CD4-positive, alpha-beta T cell treated with Interleukin-17A for 4 hours (primary cell): ENCODE measurements at places on chromosomes 7 and 10.
A peak's percentile ranks its signal among the peaks of the same experiment; 100 is the strongest.

DNA sequence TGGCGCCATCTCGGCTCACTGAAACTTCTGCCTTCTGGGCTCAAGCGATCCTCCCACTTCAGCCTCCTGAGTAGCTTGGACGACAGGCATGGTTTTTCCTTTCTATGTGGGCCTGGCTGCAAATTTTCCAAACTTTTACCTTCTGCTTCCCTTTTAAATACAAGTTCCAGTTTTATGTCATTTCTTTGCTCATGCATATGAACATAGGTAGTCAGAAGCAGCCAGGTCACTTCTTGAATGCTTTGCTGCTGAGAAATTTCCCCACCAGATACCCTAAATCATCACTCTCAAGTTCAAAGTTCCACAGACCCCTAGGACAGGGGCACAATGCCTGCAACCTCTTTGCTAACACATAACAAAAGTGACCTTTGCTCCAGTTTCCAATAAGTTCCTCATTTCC is 21.6 kb upstream of the RPEL1 start:
- no peak for DNase-seq

- DNase-seq: no peak
Observed at GRCh38 chr10:126977216-126977615, 72.0 kb downstream of the DOCK1 start.

DNA sequence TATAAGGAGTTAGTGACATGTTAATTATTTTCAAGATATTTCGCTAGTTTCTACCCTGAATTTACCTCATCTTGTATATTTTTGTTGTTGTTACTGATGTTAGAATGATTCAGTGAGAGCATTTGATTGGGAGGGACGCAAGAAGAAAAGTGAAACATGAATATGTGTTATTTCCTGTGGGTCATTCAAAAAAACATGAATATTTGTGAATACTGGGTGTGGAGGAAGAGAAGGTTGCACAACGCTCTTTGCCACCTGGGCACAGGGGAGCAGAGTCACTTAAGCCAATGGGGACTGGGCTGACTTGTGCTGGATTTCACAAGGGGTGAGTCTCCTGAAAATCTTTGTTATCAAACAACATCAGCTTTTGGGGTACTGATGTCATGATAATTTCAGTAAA is 39.5 kb downstream of the AGK start:
- no peak for DNase-seq

DNA sequence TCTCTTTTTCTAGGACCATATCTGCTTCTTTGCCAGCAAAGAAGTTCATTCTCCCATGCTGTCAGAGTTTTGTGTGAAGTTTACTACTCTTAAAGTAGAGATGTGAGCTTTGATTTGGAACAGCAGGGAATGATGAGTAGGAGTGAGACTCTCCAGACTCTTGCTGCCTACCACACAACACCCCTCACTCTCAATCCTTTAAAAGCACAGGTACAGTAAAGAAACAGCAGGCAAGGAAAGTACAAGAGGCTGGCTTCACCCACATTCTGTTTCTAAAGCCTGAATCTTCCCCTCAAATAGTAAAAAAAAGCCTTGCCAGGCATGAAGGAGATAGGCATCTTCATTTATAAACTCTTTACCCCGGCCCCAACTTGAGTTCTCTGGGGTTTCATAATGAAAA is 97.3 kb downstream of the ARMH3 start:
- DNase-seq: no peak

- DNase-seq: peak; percentile 74
Observed at GRCh38 chr10:7410862-7411670, at the start of gene SFMBT2. SFMBT2 (minus strand) TSS chr10:7411034; CDS start chr10:7381898, 29,136 bp downstream.

GRCh38 chr7:25026156-25026555 is 46.2 kb upstream of the OSBPL3 start:
- no peak for DNase-seq

GRCh38 chr10:118915161-118915560 is 114.4 kb upstream of the NANOS1 start:
- no peak for DNase-seq

- no peak for DNase-seq
Observed at GRCh38 chr10:49359349-49360270, 36.3 kb downstream of the DRGX start.

- no peak for DNase-seq
Observed at GRCh38 chr7:1425292-1426136, 33.8 kb downstream of the MICALL2 start.
